ENCODE measurements at places on chromosomes 2 and 18. TPM values are rescaled to one million over a fixed set of nuclear protein-coding genes. Genes with fewer than 3 reads are reported as not detected.

DNA sequence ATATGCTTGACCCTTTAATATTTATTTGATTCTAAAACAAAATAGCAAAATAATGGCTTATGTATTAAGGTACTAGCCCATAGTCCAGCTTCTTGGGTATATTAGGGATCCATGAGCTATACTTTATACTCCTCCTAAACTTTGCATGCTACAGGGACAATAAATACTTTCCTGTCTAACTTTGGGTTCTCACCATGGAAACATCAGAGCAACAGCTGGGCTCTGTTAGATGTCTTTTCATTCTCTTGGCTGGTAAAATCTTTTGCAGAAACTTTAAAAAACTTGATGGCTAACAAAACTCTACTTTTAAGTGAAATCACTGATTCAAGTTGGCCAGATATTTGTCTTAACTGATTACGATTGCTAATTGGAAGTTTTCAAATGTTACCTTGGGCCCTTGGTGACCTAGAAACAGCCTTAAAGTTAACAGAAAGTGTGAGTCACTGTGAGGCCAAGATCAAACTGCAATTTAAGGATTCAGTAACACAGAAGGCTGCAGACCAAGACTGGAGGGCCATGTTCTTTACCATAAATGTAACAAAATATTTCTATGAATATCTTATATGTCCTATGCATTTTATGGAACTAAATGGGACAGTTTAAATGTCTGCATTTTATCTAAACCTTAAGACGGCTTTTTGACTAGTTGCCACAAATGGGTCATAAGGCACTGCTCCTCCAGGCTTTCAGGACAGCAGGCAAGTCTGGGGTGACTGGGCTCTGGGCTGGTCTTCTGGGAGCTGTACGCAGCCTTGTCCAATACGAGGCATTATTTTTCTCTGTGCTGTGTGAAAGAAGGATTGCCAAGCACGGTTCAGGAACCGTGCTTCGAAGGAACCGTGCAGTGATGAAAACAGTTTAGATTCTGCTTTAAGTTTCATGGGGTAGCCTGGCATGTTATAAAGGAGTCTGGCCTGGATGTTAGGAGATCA is 188.5 kb downstream of the TPGS2 start:
- DNase-seq, result no peak
- no peaks in the 10 kb centered on the region for H3K4me1 ChIP-seq
- H3K4me3 ChIP-seq, result no peak overlapping the region
- H3K27ac ChIP-seq, result no peak overlapping the region

- no peaks in the 10 kb centered on the region for H3K27me3 ChIP-seq
- H3K27ac ChIP-seq, result no peak overlapping the region
- no peak for DNase-seq
- no peaks in the 10 kb centered on the region for H3K36me3 ChIP-seq
Observed at GRCh38 chr2:240227538-240228428, 87.3 kb upstream of the OTOS start.

DNA sequence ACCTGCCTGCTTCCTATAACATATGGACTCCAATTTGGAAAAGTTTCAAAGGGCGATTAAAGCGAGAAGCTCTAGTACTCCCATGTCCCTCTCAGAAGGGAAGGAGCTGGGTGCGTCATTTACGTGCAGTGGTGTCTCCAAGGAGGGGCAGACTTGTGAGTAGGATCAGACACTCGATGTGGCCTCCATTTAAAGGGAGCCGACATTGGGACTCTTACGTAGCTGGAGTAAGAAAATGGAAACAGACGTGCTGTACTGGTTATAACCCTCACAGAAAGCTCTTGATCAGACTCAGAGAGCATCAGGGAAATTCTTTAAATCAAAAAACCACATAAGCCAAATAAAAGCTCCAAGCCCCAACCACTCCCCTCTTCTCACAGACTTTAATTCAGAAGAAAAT is 198.5 kb downstream of the KLHL29 start:
- no peaks in the 10 kb centered on the region for H3K36me3 ChIP-seq
- no peak overlapping the region for H3K4me3 ChIP-seq
- no peak overlapping the region for H3K27ac ChIP-seq

DNA sequence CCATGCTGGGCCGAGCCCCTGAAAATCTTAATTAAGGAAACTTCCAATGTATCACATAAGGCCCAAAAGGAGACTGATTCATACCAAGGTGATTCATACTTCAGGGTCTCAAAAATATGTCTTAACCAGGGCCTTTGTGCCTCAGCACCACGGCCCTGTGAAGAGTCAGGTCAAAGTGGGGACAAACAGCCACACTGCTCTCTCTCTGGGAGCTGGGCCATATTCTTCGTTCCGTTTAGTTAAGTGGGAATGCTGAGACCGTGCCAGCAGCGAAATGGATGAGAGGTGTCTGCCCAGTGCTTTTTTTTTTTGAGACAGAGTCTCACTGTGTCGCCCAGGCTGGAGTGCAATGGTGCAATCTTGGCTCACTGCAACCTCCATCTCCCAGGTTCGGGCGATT is 9.3 kb upstream of the PTMA start:
- peaks cover 3% of the 10 kb centered on the region for H3K4me1 ChIP-seq
- no peaks in the 10 kb centered on the region for H3K36me3 ChIP-seq
- DNase-seq, result peak; percentile 71
- H3K27me3 ChIP-seq, result no peaks in the 10 kb centered on the region
- H3K4me3 ChIP-seq, result no peak overlapping the region

DNA sequence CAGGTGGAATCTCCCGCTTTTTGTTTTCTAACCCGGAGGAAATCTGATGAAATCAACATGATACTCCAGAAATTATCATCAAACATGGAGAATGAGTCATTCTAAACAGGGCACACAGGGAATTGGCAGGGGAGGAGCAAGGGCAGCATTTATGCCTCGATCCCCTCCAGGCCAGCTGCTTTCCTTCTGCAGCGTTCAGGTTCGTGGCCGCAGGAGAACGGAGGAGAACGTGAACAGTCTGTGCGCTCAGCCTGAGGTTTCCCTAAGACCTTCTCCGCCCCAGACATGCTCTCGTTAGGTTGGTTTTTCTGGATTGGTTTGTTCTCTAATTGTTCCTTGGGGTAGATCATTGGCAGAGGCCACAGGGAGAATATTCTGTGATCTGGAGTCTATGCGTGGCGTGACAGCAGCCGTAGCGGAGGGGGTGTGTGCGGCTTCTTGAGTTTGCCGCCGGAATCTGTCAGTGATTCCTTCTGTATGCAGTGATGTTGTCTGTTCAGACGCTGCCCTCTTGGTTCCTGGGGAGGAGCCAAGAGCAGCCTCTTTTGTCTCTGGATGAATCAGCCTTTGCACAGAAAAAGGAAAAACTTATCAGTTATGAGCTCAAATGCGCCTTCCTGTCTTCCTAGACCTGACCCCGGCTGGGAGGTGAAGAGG is 75.9 kb downstream of the SH3BP4 start:
- no peak overlapping the region for H3K4me3 ChIP-seq
- peak; percentile 80 for DNase-seq
- peaks cover 54% of the 10 kb centered on the region for H3K4me1 ChIP-seq
- H3K27me3 ChIP-seq, result no peaks in the 10 kb centered on the region

Gene AOX1
- 3.4 TPM for total RNA-seq

GRCh38 chr2:31859959-31860358 is 150.8 kb downstream of the MEMO1 start:
- H3K4me3 ChIP-seq, result no peak overlapping the region
- no peaks in the 10 kb centered on the region for H3K4me1 ChIP-seq
- no peak overlapping the region for H3K27ac ChIP-seq
- DNase-seq, result no peak
- peaks cover 5% of the 10 kb centered on the region for H3K36me3 ChIP-seq

GRCh38 chr2:102618452-102619413 is 620 bp upstream of the SLC9A2 start:
- DNase-seq, result peak; percentile 4
- peaks cover 71% of the 10 kb centered on the region for H3K27me3 ChIP-seq
- no peaks in the 10 kb centered on the region for H3K36me3 ChIP-seq
- H3K4me3 ChIP-seq, result peak overlapping the region; percentile 57

DNA sequence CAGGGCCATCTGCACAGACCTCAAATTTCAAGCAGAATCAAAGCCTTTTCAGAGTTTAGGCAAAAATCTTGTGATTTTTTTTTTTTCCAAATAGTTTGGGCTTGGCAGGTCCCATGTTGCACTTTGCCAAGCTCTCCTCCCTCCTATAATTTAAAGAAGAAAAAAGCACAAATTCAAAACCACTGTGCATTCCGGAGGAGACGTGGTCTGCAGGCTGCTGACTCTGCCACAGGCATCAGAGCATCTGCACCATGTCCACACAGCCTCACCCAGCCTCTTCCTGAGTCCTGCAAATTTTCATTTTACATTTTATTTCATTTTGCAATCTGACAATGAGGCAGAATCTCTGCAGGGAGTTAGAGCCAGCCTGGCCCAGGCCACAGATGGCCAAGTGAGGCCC is 15.7 kb upstream of the GPC1 start:
- H3K27ac ChIP-seq, result no peak overlapping the region
- no peaks in the 10 kb centered on the region for H3K27me3 ChIP-seq
- DNase-seq, result no peak
- no peak overlapping the region for H3K4me3 ChIP-seq

DNA sequence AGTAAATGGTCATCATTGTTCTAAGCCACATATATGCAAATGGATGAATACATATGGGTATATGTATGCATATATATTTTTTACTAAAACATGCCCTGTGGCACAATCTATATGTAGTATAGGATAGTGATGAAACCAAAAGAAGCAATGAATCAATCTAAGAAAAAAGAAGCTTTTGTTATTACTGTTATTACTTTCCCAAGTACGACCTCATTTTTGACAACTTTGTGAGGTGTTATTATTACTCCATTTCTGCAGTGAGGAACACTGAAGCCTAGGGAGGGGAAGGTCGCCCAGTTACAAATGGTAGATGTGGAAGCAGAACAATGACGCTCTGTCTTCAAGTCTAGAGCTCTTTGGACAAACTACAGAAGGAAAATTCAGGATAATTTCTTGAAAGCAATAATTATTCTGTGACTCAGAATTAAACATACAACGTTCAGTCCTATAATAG is 38.3 kb downstream of the STAT4 start:
- DNase-seq, result no peak
- H3K27ac ChIP-seq, result no peak overlapping the region
- no peaks in the 10 kb centered on the region for H3K27me3 ChIP-seq
- no peaks in the 10 kb centered on the region for H3K36me3 ChIP-seq

- peaks cover 5% of the 10 kb centered on the region for H3K27me3 ChIP-seq
- no peaks in the 10 kb centered on the region for H3K4me1 ChIP-seq
- DNase-seq, result no peak
- H3K4me3 ChIP-seq, result no peak overlapping the region
Observed at GRCh38 chr18:63890950-63891304, 3.4 kb downstream of the SERPINB2 start.

DNA sequence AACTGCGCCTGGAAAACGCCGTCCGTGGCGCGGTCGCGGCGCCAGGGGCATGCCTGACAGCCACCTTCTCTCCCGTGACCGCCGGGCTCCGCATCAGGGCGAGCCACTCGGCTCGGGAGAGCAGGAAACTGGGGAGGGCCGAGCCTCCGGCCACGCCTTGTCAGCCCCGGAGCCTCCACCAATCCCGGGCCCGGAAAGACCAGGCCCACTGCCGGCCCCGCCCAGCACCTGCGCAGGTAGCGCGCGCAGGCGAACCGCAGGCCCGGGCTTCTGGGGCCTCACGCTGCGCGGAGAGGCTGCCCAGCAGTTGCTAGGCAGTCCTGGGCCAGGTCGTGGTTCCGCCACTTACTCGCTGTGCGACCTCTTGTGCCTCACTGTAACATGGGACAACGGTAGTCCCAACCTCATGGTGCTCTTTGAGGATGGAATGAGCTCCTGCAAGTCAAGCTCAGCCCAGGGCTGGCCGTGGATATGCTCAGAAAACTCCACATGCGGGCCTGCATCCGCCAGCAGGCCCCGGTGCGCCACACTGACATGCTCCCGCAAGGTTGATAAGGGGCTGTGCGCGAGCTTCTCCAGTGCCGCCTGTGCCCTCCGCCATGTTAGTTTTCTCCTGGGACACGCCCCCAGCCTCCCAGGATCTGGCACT is 97.1 kb downstream of the INHBB start:
- H3K27me3 ChIP-seq, result peaks cover 26% of the 10 kb centered on the region
- H3K36me3 ChIP-seq, result no peaks in the 10 kb centered on the region
- peaks cover 12% of the 10 kb centered on the region for H3K4me1 ChIP-seq
- H3K4me3 ChIP-seq, result no peak overlapping the region
- no peak for DNase-seq

Gene ADD2
- 4.8 TPM for total RNA-seq

DNA sequence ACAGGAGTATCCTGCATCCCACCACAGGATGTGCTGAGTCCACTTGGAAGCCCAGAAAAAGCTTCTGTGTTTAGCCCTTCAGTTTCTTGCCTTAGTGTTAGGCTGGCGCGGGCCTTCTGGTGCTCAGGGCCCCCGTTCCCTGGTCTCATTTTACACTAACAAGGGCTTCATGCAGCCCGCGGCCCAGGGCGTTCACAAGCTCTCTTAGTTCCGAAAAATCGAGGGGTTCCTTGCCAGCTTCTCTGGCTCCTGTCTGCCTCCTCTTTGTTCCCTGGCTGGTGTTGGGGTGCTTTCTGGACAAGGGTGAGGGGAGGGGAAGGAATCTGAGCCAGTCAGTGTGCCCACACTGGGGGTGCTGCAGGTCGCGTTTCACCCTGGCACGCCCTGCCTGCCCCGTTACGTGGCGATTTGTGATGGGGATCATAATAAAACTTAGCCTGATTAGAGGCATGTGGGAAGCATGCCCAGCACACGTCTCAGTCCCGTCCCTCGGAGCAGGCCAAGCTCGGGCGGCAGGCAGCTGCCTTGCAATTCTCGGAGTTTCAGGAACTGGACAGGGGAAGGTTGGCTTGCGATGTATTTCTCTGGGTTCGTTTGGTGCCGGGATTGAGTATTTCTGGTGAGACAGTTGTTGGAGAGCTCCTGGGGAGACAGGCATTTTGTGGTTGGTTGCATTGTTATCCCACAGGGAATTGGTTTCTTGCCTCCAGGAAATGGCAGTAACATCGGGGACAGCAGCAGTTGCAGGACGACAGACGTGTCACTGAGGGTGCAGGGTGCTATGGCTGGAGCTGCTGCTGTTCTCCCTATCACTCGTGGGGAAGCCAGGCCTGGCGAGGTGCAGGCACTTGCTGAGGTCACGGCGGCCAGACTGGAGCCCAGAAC is 22.9 kb downstream of the SH3BP4 start:
- no peaks in the 10 kb centered on the region for H3K27me3 ChIP-seq
- peak overlapping the region; percentile 56 for H3K27ac ChIP-seq
- no peak overlapping the region for H3K4me3 ChIP-seq
- peaks cover 19% of the 10 kb centered on the region for H3K36me3 ChIP-seq

Gene FEV
- not detected for total RNA-seq

Gene COBLL1
- 18.6 TPM for total RNA-seq

DNA sequence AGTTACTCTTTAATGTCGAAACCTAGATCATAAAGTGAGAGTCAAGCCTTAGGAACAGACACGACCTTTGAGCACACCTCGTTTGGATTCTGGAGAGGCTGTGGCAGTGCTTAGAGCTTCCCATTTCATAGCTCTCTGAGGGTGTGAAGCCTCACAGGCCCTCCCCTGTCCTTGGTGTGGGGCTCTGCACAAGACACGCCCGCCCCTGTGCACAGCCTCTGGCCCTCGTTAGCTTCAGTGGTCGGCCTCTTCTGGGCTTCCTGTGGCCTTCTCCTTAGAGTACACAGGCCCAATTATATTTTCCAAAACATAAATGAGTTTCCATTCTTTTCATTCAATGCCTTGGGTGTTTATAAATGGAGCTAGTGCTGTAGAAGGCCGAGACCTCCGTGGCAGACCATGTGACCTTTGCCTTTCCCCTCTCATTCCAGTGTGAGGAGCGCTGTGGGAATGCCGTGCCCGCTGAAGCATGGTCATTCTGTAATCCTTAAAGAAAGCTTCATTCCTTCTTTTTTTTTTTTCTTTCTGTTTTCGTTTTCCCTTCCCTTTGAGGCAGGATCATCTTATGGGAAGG is 208.6 kb downstream of the DCDC2C start:
- H3K36me3 ChIP-seq, result no peaks in the 10 kb centered on the region
- H3K27ac ChIP-seq, result no peak overlapping the region
- H3K4me3 ChIP-seq, result no peak overlapping the region
- H3K27me3 ChIP-seq, result no peaks in the 10 kb centered on the region

Gene LONRF2
- 0.62 TPM for total RNA-seq

All from astrocyte (in vitro differentiated cells and primary cell).